Stimulated activated CD8-positive, alpha-beta memory T cell treated with anti-CD3 and anti-CD28 coated beads, Interleukin-7, amount 100 ng/mL, for 48 hours (primary cell): ENCODE measurements at places on chromosomes 2 and 18.

DNA sequence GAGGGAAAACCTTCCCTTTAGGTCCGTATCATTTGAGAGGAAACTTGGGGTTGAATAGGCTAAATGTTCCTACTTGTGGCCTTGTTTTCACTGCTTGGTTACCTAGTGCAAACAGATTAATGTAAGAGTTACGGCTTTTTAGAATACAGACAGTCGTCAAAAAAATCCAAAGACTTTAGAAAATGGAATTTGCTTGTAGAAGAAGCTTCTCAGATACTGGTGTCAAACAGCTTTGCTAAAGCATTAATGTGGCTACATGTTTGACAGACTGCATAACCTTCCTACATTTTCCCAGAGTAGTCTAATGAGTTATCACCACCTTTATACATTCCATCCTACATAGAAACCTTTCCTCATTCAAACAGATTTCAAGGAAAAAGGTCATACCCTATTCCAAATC, 114.6 kb downstream of the FMNL2 start:
- no peak for DNase-seq

DNA sequence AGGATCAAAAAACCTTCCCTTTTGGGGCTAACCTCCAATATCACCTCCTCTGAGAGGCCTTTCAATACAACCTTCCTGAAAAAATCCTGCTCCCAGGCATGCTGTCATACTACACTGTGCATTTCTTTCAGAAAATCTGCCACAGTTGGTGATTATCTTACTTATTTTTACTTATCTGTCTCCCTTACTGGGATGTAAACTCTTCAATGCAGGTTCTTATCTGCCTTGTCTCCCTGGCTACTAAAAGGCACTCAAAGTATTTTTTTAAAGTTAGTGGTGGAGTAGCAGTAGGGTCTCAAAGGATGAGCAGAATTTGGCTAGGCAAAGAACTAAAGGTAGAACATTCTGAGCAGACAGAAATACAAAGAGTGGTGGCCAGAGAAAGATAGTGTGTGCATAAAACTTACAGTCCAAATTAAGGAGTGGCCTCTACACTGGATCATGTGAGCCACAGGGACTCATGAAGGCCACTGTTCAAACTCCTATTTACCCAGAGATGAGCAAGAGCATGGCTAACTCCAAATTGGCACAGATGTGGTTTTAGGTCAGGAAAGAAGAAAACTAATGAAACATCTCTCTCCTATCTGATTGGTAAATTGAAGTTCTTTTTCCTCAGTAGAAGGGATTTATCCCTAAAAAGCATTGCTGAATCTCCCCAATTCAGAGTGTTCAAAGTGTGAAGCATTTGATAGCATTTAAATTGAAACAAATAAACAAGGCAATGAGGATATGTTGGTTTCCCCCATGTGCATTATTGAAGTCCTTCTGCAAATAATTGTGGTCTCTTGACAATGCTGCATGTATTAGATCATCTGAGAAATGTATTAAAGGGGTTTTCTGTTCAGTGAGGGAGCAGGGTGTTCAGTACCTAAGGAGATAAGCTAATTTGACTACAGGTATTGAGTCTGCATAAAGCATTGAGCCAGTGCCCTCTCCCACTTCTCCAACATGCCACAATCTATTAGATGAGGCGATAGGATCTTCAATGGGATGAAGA, 285.5 kb downstream of the MREG start:
- no peak for DNase-seq

DNA sequence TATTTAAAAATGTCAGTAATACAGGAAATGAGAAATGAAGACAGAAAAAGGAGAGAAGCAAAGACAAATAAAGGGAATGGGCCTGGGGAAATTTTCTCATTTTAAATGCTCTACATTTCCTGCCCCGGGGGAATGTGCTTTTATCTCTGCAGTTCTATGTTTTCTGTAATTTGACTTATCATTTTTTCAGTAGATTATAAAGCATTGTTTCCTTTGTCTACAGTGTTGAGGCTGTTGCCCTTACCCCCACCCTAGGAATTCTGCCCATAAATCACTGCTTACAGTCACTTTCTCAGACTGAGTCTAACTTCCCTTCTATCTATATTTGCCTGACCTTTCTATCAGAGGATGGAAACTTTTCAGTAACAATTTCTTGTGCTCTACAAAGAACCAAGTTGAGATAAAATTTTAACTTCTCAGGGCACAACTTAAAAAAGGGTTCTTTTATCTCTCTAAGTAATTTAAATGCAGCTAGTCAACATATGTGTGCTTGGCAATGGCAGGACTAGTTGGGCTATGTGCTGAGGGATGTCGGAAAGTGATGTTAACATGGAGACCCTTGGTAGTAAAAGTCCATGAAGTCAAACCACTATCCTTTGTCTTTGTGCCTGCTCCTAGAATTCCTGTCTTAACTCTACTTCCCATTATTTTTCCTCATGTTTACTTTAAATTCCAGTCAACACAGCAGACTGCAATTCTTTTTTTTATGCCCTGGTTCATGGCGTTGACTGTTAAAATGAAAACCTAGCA, 146.5 kb upstream of the MMADHC start:
- DNase-seq: no peak

- DNase-seq: peak; percentile 74
Measured at GRCh38 chr2:230924470-230925341, at the start of gene GPR55. GPR55 (minus strand) TSS chr2:230925242; CDS start chr2:230910962, 14,280 bp downstream.

DNA sequence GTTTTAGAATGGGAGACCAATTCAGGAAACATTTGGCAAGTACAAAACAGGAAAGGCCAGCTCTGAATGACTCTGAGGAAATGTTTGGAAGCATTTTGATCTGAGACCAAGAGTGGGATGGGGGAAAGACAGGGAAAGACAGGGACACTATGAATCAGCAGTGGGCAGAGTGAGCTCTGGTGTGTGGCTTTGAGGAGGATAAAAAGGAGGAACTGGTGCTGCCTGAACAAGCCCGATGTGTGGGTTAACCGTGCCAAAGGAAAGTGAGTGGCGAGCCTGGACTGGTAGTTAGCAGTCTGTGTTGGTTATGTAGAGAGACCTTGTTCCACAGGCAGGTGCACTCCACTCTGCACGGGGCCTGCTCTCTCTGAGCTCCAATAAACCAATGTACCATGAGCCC, 5.3 kb downstream of the MFSD6 start:
- no peak for DNase-seq

DNA sequence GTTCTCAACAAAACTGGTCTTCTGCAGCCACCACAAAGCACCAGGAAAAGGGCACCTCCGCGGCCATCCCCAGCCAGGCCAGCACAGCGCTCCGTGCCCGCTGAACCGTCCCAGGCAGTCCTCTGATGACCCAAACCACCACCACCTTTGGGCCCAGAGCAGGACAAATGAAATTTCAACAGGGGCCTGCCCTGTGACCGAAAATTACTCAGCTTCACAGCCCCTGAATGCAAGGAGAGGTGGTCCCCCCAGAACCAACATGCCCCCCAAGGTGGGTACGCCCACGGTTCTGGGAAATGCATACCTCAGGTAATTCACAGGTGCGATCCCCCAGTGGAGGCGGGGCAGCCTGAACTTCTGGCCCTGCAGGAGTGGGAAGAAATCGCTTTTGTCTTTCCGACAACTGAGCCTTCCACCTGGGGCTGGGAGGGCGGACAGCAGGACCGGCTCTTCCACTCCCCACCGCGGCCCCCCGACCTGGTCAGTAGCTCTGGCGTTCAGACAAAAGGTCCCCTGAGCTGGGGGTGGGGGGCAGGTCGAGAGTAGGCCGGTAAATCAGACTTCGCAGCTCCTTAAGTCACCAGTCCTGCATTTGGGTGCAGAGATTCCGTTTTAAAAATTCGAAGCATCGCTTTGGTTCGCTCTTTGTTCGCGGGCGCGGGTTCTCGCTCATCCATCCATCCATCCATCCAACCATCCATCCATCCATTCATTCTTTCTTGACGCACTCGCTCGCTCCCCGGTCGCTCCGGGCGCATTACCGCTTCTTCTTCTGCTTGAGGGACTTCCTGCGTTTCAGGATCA, 1.4 kb downstream of the ARL4C start:
- no peak for DNase-seq

GRCh38 chr2:69177785-69178636, 165.0 kb downstream of the ANTXR1 start:
- DNase-seq: no peak

DNA sequence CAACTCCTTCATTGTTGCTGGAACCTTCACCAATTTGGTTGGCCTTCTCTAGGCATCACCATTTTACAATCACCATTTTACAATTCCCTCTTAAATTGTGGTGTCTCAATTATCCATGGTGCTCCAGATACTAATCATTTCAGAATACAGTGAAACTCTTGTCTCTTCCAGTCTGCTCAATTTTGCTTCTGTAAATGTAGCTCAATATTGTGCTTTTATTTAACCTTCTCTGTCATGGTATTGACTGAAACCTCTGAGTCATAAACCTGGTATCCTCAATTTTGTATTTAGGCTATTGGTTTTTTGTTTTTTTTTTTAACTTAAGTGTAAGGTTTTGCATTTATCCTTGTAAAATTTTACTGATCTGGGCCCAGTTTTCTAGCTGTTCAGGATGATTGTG, 16.1 kb downstream of the STRADB start:
- no peak for DNase-seq

DNA sequence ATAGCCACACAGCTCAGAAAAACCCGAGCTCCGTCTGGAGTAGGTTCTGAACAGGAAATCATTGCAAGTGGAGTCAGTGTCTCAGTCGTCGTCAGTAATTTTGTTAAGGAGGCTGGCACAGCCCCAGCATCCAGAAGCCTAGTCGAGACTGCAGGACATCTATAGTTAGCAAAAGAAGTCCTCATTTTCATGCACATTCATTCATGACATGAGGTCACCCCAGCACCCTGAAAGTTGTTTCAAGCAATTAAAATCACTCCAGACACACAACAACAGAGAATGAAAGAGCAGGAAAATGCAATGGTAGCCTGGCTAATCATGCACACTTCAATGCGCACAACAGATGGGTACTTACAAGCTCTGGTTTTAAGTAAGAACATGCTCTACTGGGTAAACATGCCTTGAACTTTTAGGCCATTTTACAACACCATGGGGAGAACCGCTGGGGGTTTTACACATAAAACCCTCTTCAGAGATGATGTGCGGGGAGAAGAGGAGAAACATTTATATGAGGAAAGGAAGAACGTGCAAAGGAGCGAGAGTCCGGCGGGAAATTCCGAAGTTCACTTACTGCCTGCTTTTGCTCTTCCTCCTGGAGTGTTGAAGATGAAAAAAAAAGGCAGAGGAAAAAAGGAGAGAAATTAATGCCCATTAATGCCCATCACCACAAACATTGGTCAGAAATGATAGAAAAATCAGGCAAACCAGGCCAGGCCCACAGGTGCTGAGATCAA, 77.4 kb upstream of the DNMT3A start:
- no peak for DNase-seq

GRCh38 chr2:23609254-23609653, 224.3 kb downstream of the KLHL29 start:
- no peak for DNase-seq

GRCh38 chr2:203649176-203649814, 57.1 kb upstream of the CD28 start:
- no peak for DNase-seq

- no peak for DNase-seq
Measured at GRCh38 chr2:24840164-24840869, 47.1 kb downstream of the CENPO start.

GRCh38 chr18:46621871-46622270, 35.1 kb downstream of the LOXHD1 start:
- DNase-seq: no peak

- no peak for DNase-seq
Measured at GRCh38 chr2:8498994-8499393, 182.9 kb upstream of the ID2 start.

DNA sequence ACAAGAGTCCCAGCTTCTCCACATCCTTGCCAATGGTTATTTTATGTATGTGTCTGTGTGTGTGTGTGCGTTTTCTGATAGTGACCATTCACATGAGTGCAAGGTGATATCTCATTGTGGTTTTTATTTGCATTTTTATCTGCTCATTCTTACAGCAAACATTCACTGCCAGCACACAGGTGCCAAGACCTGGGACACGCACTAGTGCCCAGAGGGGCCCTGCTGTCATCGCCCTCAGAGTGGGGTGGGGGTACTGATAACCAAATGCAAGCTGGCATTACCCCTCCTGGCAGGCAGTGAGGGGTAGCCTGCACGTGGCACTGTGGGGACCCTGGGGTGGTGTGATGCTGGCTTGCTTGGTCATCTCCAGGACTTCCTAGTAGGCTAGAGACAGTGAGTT, 285.4 kb downstream of the LPIN1 start:
- no peak for DNase-seq

DNA sequence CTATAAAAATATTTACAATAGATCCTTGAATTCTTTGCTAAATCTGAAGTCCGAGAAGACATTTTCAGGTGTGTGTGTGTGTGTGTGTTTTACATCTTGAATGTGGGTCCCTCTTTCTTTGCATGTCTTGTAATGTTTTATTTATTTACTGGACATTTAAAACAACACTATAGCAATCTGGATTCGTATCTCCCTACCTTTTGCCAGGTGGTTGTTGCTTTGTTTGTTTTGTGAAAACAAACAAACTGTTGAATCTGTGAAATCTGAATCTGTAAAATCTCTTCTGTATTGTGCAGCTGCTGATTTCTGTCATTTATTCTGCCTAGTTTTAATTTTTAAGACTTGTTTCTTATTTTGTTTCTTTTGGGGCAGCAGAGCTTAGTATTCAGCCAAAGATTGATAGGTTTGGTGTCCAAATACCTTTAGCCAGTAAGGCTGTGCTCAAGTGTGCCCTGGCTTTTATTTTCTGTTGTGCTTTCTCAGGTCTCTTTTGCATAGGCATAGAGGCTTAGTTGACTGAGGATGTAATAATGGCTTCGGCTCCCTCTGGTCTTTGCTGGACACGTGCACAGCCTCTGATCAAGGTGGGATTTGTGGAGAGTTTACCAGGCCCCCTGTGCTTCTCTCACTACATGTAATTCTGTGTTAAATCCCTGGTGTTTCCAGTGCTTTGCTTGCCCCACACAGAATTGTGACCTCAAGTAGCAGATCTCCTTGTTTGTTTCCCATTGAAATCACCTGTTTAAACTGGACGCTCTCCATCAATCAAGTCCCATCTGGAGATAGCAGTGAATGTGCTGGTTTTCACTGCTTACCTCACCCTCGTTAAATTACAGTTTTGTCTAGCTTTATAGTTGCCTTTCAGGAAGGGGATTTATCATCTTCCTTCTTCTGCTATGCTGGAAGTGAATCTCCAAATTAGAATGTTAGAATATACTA, 71.1 kb downstream of the BIRC6 start:
- no peak for DNase-seq

GRCh38 chr2:70728128-70728527, 39.9 kb downstream of the ADD2 start:
- no peak for DNase-seq
